Right hindlimb (tissue), 1 donor: ENCODE measurements at places on chromosomes 3 and 15.
A peak's percentile ranks its signal among the peaks of the same experiment; 100 is the strongest.

GRCh38 chr3:111882799-111883198 is 23.7 kb downstream of the PHLDB2 start:
- DNase-seq: no peak

GRCh38 chr3:127805026-127805753 is 17.1 kb downstream of the MGLL start:
- no peak for DNase-seq

GRCh38 chr15:31993062-31993461 is 37.3 kb upstream of the CHRNA7 start:
- DNase-seq: no peak

- no peak for DNase-seq
These were observed 192.8 kb downstream of the ULK4 start for GRCh38 chr3:41769106-41769505.

GRCh38 chr15:66864871-66865281 is 162.8 kb downstream of the SMAD6 start:
- DNase-seq: peak; percentile 17

DNA sequence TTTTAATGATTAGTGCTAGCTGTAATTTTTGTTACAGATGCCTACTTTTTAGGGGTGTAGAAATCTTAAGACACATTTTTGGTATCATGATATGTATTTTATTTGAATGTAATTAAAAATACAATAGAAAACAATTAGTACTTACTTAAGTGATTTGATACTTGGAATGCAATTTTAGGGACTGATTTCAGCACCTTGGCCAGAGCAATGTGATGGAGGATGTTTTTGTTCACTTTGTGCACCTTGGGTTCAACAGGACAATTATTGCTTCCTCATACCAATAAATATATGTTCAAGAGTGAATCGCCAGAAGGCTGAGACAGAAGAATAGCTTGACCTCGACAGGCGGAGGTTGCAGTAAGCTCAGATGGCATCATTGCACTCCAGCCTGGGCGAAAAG is 22.3 kb downstream of the GMNC start:
- no peak for DNase-seq
